ENCODE measurements at places on chromosomes 7 and 10. TPM values are rescaled to one million over a fixed set of nuclear protein-coding genes. Genes with fewer than 3 reads are reported as not detected.

GRCh38 chr7:149778696-149779501 is 5.5 kb upstream of the ZNF467 start:
- no peak for DNase-seq

DNA sequence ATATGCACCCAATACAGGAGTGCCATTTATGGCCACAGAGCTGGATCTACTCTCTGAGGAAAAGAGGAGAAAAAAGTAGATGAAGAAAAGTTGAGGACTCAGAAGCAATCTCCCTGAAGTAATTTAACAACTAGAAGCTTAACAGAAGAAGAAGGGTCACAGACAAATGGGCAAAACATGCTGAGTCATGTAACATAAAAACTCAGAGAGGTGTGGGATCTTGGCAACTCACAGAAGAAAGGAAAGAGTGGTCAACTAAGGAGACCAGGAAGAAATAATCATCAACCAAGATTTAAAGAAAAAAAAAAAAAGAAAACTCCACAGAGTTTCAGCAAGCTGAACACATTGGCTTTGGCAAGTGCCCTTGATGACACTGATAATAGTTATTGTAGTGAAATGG is 51.8 kb upstream of the BET1 start:
- DNase-seq = no peak

GRCh38 chr7:7742223-7742622 is 23.8 kb upstream of the RPA3 start:
- no peak for DNase-seq

GRCh38 chr7:158469396-158470051 is 118.1 kb downstream of the PTPRN2 start:
- no peak for DNase-seq

GRCh38 chr7:47492716-47493325 is 89.1 kb downstream of the TNS3 start:
- no peak for DNase-seq

GPNMB gene
- 2.1 TPM for total RNA-seq
